ENCODE measurements at places on chromosomes 5 and 9.

- no peak for DNase-seq
- H3K27me3 ChIP-seq: no peaks in the 10 kb centered on the region
- H3K4me1 ChIP-seq: no peaks in the 10 kb centered on the region
- H3K4me3 ChIP-seq: no peak overlapping the region
- H3K27ac ChIP-seq: no peak overlapping the region
Measured at GRCh38 chr5:128870923-128871322, 94.4 kb upstream of the SLC27A6 start.

GRCh38 chr5:163387589-163388343, 49.6 kb upstream of the CCNG1 start:
- no peak overlapping the region for H3K27ac ChIP-seq
- H3K4me3 ChIP-seq: no peak overlapping the region
- no peak for DNase-seq
- H3K36me3 ChIP-seq: no peaks in the 10 kb centered on the region
- H3K4me1 ChIP-seq: no peaks in the 10 kb centered on the region

DNA sequence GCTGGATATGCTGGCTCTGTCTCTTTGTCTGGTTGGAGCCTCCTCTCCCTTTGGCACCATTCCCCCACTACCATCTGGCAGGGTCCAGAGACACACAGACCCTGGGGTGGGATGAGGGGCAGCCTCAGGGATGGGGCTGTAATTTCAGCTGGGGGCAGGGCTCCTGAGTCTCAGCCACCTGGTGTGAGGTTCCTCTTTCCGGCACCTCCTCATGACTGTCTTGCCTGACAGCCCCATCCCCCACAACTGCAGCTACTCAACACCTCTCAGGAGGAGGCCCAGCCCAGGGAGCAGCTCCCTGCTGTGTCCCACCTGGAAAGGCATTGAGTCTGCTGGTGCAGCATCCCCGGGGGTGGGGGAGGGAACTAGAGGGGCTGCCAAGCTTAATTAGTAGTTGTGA, 11.7 kb upstream of the RPS14 start:
- DNase-seq: no peak
- no peaks in the 10 kb centered on the region for H3K36me3 ChIP-seq
- H3K4me3 ChIP-seq: no peak overlapping the region
- H3K4me1 ChIP-seq: peaks cover 37% of the 10 kb centered on the region
- H3K27ac ChIP-seq: no peak overlapping the region

- no peak for DNase-seq
- no peak overlapping the region for H3K27ac ChIP-seq
- H3K27me3 ChIP-seq: no peaks in the 10 kb centered on the region
- H3K4me1 ChIP-seq: no peaks in the 10 kb centered on the region
- H3K4me3 ChIP-seq: no peak overlapping the region
Measured at GRCh38 chr5:3786165-3786564, 190.5 kb downstream of the IRX1 start.

DNA sequence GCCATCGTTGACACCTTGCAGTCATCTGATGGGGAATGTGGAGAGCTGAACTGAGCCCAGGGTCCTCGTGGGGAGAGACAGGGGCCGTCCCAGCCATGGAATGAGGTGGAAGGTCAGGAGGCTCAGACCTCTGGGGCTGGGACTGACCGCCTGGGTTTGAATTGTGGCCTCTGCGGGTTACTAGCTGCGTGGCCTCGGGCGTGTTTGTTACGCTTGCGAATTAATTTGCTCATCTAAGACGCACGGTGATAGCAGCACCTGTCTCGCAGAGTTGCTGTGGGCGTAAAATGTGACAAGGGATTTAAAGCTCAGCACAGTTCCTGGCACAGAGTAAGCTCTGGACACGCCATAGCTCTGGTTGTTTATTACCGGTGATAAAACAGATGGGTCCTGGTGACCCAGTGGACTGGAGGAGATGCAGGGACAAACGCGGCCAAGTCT, 19.4 kb upstream of the DAB2IP start:
- H3K27ac ChIP-seq: no peak overlapping the region
- no peaks in the 10 kb centered on the region for H3K4me1 ChIP-seq
- DNase-seq: no peak

DNA sequence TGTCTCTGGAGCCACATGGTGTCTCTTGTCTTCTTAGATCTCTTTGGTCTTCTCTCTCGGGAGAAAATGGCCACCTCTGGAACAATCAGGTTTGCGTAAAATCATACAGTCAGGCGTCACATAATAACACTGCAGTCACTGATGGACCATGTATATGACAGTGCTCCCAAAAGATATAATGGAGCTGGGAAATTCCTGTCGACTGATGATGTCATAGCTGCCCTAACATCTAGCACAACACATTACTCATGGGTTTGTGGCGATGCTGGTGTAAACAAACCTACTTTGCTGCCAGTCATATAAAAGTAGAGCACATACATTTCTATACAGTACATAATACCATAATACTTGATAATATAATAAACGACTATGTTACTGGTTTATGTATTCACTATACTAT, 30.1 kb upstream of the RAI14 start:
- no peaks in the 10 kb centered on the region for H3K36me3 ChIP-seq
- no peak for DNase-seq
- no peaks in the 10 kb centered on the region for H3K4me1 ChIP-seq
- H3K27ac ChIP-seq: no peak overlapping the region

GRCh38 chr5:158413122-158413680, 554.3 kb upstream of the CLINT1 start:
- no peaks in the 10 kb centered on the region for H3K27me3 ChIP-seq
- no peaks in the 10 kb centered on the region for H3K4me1 ChIP-seq
- H3K36me3 ChIP-seq: no peaks in the 10 kb centered on the region

DNA sequence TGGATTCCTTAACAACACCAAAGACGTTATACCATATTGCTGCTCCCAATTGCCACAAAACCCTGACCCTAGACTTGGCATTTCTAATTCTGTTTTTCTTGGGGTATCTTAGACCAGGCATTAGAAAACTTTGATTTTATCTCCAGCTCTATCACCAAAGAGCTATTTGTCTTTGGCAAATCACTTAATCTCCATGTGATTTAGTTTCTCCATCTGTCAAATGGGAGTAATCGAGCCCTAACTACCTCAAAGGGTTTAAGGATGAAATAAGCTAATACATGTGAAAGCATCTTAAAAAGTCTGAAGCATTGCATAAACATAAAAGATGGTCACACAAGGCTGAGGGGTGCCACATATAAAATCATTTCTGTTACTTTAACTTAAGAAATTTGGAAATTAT, 60.6 kb downstream of the FYB1 start:
- no peaks in the 10 kb centered on the region for H3K27me3 ChIP-seq
- no peak for DNase-seq
- peaks cover 48% of the 10 kb centered on the region for H3K4me1 ChIP-seq
- peaks cover 33% of the 10 kb centered on the region for H3K36me3 ChIP-seq

DNA sequence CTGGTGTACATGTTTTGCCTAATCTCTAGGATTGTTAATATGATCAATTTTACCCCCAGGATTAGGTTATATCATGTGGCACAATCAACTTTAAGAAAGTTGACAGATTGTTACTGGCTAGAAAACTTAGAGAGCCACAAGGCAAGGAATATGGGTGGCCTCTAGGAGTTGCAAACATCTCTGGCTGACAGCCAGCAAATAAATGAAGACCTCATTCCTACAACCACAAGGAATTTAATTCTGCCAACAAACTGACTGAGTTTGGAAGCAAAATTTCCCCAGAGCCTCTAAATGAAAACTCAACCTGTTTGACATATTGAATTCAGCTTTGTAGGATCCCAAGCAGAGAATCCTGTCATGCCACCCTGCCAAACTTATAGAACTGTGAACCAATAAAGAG, 196.4 kb upstream of the PTGER4 start:
- no peak for DNase-seq
- no peaks in the 10 kb centered on the region for H3K36me3 ChIP-seq
- H3K27me3 ChIP-seq: no peaks in the 10 kb centered on the region
- H3K27ac ChIP-seq: no peak overlapping the region

- DNase-seq: no peak
- peaks cover 3% of the 10 kb centered on the region for H3K4me1 ChIP-seq
- no peaks in the 10 kb centered on the region for H3K27me3 ChIP-seq
- no peak overlapping the region for H3K4me3 ChIP-seq
- no peaks in the 10 kb centered on the region for H3K36me3 ChIP-seq
Measured at GRCh38 chr5:107464876-107465275, 205.9 kb downstream of the EFNA5 start.

DNA sequence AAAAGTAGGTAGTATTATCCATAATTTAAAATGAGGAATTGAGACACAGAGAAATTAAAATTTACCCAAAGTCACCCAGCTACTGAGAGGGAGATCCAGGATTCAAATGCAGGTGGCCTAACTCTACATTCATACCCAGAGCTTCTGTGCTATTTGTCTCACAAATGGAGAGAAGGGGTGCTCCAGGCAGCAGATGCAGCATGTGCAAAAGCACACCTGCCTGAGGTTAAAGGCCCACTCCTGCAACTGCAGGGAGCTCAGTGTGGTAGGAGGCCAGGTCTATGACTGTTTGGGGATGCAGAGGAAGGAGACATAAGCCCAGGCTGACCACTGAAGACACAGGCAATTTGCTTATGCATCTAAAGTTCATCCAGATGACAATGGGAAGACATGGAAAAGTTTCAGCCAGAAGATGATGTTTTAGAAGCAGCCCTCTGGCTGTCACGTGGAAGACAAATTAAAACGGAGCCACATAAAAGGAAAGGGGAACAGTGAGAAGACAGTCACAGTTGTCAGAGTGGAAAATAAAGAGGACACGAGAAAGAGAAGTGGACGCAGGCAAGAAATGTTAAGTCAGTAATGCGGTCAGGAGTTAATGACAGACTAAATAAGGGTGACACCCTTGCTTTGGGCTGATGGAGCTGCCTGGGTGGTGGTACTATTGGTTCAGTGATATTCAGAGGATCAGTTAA, 214.7 kb downstream of the EBF1 start:
- no peak overlapping the region for H3K4me3 ChIP-seq
- no peak overlapping the region for H3K27ac ChIP-seq
- H3K27me3 ChIP-seq: no peaks in the 10 kb centered on the region
- H3K4me1 ChIP-seq: no peaks in the 10 kb centered on the region
- no peaks in the 10 kb centered on the region for H3K36me3 ChIP-seq
- no peak for DNase-seq

- H3K4me1 ChIP-seq: no peaks in the 10 kb centered on the region
- H3K27ac ChIP-seq: no peak overlapping the region
- H3K27me3 ChIP-seq: no peaks in the 10 kb centered on the region
- H3K4me3 ChIP-seq: no peak overlapping the region
Measured at GRCh38 chr5:65296067-65296466, 185.7 kb downstream of the ADAMTS6 start.

DNA sequence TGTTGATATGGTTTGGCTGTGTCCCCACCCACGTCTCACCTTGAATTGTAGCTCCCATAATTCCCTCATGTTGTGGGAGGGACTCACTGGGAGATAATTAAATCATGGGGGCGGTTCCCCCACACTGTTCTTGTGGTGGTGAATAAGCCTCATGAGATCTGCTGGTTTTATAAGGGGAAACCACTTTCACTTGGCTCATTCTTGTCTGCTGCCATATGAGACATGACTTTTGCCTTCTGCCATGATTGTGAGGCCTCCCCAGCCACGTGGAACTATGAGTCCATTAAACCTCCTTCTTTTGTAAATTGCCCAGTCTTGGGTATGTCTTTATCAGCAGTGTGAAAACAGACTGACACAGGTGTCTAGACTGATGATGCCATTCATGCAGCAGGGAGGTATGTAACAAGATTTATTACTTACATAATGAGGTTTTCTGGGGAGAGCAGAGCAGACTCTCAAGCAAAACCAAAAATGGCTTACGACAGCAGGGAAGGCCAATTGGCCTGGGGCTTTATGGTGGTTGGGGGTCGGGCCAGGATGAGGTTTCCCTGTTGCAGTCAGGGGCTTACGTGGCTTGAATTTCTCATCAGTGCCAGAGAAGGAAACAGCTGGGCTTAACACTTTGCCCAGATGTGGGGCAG, 9.5 kb upstream of the COMMD10 start:
- H3K36me3 ChIP-seq: no peaks in the 10 kb centered on the region
- peaks cover 7% of the 10 kb centered on the region for H3K27me3 ChIP-seq
- H3K4me3 ChIP-seq: no peak overlapping the region
- no peaks in the 10 kb centered on the region for H3K4me1 ChIP-seq
- DNase-seq: no peak

- no peak overlapping the region for H3K27ac ChIP-seq
- no peak for DNase-seq
- no peak overlapping the region for H3K4me3 ChIP-seq
- peaks cover 12% of the 10 kb centered on the region for H3K4me1 ChIP-seq
- H3K36me3 ChIP-seq: no peaks in the 10 kb centered on the region
Measured at GRCh38 chr9:131097948-131098278, 1.6 kb downstream of the AIF1L start.

- no peaks in the 10 kb centered on the region for H3K36me3 ChIP-seq
- H3K4me3 ChIP-seq: no peak overlapping the region
- no peak overlapping the region for H3K27ac ChIP-seq
- no peaks in the 10 kb centered on the region for H3K4me1 ChIP-seq
Measured at GRCh38 chr9:76365028-76365427, 29.2 kb downstream of the RFK start.

DNA sequence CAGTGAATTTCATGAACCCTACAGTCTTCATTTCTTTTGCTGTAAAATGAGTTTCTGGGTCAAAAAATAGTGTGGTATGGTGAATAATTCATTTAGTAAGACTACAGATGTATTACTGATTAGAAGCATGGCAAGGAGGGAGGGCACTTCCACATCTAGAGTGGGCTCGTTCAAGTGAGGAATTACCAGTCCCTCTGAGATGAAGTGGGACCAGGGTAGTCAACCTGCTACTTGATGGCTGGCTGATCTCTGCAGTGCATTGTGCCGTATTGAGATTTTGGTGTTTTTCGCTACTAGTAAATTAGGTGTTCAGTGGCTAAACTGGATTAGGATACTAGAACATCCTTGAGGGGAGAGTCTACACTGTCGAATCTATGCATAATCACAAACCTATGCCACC, 10.8 kb downstream of the CDC37L1 start:
- H3K4me1 ChIP-seq: no peaks in the 10 kb centered on the region
- H3K4me3 ChIP-seq: no peak overlapping the region
- no peak for DNase-seq
- no peak overlapping the region for H3K27ac ChIP-seq
- H3K27me3 ChIP-seq: no peaks in the 10 kb centered on the region

- H3K36me3 ChIP-seq: no peaks in the 10 kb centered on the region
- peaks cover 7% of the 10 kb centered on the region for H3K4me1 ChIP-seq
- DNase-seq: no peak
- H3K4me3 ChIP-seq: no peak overlapping the region
- peaks cover 3% of the 10 kb centered on the region for H3K27me3 ChIP-seq
Measured at GRCh38 chr5:176192094-176192721, 46.0 kb upstream of the SIMC1 start.

DNA sequence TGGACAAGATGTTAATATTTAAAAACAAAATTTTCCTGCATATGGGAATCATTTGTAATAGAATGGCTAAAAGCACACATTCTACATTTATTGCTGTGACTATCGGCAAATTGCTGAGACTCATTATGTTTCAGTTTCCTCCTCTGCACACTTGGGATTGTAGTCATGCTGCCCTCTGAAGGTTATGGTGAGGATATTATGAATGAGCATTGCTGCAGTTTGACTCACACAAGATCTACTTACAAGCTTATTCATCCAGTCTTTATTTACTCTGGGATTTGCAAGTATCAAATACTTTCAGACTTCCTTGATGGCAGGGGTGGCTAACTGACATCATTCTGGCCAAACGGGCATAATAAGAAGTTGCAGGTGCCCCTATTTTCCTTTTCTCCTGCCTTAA, 9.5 kb upstream of the NFIL3 start:
- no peaks in the 10 kb centered on the region for H3K27me3 ChIP-seq
- no peaks in the 10 kb centered on the region for H3K4me1 ChIP-seq
- no peaks in the 10 kb centered on the region for H3K36me3 ChIP-seq
- H3K27ac ChIP-seq: no peak overlapping the region
- DNase-seq: no peak

- no peak overlapping the region for H3K4me3 ChIP-seq
- DNase-seq: no peak
- H3K27ac ChIP-seq: no peak overlapping the region
- H3K27me3 ChIP-seq: peaks cover 12% of the 10 kb centered on the region
Measured at GRCh38 chr9:136840877-136841645, 1.2 kb upstream of the AJM1 start.
